Hypothalamus (tissue), 51 donors: ENCODE measurements at places on chromosomes 12 and 14.

DNA sequence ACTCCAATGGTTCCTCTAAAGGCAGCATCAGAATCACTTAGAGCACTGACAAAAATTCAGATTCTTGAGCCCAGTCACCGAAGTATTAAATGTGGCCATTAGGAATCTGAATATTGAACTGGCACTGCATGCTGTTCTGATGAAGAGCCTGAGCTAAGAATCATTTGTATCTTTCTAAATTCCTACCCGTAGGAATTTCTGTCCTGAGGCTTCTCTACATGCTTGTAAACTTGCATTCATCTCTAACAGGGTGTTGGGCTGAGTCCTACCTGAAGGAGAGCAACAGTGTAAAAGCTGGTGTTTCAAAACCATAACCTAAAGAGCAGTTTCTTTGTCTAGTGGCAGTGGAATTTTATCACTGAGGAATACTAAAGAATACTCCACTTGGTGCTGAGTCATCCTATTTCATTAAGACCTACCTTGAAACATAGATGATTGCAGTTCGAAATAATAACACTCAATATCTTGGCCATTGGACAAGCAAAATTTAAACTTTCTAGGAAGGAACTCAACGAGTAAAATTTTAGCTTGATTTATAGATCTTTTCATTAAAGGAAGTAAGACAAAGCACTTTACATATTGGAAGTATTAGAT lies 35.5 kb upstream of the C12orf75 start:
- DNase-seq: no peak

- DNase-seq: peak; percentile 32
Observed at GRCh38 chr12:100267603-100268281, 765 bp downstream of the SCYL2 start.

DNA sequence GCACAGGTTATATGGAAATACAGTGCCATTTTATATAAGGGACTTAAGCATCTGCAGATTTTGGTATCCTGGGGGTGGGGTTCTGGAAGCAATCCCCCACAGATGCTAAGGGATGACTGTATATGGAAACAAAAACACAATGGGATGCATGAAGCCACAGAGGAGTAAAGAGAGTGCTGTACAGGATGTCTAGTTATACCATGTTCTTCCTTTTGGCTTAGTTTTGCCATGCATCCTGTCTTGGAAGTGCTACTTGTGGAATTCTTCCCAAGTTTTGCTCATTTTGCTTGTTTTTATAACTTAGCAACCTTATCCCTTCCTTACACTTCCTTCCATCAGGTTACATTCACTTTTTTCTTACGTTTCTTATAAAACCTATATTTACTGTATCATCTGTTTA lies 55.6 kb downstream of the TRMT5 start:
- DNase-seq: no peak

DNA sequence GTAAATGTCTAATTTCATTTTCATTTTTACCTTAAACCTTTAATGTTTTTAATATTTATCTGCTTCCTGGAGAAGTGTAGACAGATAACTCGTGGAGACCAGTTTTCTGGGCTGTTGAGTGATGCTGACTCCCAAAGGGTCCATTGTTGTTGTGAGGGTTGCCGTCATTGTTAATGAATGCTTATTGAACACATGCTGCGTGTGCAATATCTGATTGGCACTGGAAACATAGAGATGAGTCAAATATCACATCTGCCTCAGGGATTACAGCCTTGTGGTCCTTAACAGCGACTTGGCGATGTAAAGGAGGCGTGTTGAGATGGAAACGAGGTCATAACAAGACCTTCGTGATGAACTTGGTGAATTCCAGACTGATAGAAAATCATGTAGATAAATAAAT lies 85.9 kb downstream of the FBXW8 start:
- no peak for DNase-seq

DNA sequence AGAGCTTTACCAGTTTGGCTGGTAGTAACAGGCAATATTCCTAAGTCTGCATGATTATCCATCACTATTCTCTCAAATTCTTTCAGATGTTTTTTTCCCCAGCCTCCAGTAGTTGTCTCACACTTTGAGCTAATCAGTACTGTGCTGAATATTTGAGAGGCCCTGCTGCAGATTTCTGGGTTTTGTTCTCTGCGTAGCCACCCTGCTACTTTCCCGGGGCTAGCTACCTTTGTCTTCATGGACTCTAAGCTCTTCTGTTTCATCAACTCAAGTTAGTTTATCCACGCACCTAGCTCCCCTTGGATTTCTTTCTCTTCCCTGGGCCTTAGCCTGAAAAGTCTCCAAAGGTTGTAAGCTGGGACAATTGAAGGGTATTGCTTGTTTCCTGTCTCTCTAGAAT lies 73.0 kb downstream of the FUT8 start:
- no peak for DNase-seq

GRCh38 chr14:42378274-42378673 lies 771.6 kb downstream of the LRFN5 start:
- no peak for DNase-seq

DNA sequence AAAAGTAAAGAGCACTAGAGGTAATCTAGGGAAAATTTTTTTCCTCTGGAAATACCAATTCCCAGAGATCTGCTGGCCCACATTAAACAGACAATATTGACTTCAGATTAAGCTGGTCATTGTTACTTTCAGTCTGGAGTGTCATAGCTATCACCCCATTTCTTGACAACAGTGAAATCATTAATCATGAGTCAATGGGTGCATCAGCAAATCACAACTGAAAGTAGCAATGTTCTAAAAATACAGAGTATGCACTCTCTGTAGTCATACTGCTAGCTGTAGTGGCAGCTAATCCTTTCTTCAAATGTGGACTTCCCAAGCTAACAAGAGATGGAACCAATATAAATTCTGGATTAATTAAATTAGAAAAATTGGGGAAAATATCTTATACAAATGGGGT lies 129.9 kb downstream of the CPNE8 start:
- no peak for DNase-seq

- no peak for DNase-seq
Observed at GRCh38 chr14:29035134-29035533, 268.5 kb downstream of the FOXG1 start.

GRCh38 chr12:79055926-79056674 lies 191.5 kb downstream of the SYT1 start:
- DNase-seq: no peak

GRCh38 chr12:52903855-52904508 lies 894 bp downstream of the KRT8 start:
- DNase-seq: no peak

GRCh38 chr12:111532751-111533150 lies 66.4 kb downstream of the ATXN2 start:
- no peak for DNase-seq

DNA sequence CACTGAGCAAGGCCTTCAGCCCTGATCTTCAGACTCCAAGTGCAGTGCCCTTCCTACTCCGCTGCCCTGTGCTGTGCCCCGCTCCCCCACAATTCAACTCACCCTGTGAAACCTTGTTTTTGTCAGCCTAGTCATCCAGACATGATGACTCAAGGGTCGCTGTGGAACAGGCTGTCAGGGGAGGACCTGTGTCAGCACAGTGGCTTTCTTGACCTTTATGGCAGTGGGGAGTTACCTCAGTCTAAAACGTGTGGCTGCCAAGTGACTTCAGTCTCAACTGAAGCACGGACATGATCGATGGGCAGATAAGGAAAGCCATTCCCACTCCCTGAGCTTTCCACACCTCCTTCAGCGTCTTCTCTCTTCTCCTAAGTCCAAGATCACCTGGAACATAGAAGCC lies 16.3 kb upstream of the FLVCR2 start:
- DNase-seq: no peak

DNA sequence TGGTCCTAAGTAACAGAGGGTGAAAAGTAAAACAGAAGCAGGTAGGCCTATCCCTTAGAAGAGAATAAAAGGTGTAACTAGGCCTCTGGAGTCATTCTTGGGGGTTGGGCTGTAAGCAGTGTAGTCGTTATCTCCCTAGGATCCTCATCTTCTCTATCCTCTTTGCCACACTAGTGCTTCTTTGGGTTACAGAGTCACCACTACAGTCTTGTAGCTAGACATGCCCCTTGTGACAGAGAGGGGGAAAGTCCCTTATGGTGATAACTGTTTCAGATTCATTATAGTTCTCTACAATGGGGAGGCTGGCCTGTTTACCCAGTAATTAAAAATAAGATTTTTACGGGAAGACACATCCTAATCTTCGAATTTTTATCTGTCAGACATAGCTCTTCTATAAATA lies 16.4 kb upstream of the SRP54 start:
- no peak for DNase-seq

DNA sequence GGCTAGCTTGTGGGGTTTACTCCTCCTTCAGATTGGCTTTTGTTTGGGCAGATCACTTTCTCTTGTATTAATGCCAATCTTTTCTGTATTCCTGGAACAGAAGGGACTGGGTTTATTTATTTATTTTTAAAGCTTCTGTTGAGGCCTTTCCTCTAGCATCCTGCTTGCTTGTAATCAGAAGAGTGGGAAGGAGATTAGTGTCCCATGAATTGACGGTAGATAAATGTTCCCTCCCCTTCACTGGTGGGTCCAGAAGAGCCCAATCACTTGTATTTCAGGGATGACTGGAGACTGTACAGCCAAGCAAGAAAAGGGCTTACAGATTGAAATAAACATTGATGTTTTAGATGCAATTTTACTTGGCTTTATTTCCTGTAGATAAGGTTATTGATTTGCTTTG lies 71.0 kb downstream of the LIN52 start:
- no peak for DNase-seq

DNA sequence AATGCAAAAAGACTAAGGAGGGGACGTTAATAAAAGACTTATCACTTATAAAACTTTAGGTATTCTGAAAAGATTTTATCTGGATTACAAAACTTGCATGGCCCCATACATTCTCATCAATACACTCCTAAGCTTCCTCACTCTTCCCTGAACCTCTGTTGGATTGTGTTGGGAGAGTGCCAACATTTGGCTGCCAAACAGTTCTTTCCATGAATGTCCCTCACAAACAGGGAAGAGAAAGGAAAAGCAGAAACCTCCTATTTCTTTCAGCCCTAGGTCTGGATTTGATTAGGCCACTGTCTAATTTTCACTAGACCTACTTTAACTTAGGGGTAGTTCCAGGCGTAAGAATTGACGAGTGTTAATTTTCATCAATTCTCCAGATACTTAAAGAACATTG lies 11.7 kb downstream of the PTHLH start:
- no peak for DNase-seq

DNA sequence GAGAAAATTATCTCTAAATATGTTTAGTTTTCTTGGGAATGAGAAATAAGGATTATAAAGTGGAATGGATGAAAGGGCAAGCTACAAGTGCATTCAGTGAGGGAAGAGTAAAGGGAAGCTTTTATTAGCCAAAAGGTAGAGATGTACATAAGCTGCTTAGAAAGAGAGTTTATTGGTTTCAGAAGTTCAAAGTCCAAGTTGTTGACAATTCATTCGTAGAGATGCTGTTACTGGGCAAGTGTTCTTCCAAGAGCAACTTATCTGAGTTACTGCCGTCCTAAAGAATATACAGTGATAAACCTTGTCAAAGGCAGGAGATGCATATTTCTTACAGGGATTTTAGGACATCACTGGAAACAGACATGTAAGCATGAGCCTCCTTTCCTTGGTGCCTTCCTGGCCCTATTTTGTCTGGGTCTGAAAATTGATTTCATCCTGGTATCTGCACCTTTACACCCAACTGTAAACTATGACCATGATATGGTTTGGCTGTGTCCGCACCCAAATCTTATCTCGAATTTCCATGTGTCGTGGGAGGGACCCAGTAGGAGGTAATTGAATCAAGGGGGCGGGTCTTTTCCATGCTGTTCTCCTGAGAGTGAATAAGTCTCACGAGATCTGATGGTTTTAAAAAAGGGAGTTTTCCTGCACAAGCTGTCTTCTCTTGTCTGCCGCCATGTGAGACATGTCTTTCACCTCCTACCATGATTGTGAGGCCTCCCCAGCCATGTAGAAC lies 46.8 kb downstream of the TRMT5 start:
- no peak for DNase-seq

GRCh38 chr12:49515266-49515665 lies 23.6 kb upstream of the KCNH3 start:
- no peak for DNase-seq

DNA sequence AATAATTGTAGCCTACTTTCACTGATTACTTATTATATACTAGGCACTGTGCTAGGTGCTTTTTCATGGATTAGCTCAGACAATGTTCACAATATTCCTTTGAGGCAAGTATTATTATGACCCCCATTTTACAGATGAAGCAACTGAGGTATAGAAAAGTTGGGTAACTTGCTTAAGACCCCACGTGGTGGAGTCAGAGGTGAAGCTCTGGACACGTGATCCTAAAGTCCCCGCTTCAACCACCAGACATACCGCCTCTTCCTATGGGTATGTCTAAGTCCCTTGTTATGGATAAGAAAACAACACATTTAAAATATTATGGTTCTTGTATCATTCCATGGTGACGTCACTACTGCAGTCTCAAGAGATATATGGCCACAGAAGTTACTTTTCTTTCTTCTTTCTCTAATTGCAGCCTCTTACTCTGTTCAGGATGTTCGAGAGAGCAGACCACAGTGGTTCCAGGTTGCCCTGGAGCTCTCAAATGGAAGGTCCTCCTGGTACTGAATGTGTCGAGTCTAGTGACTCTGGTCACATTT lies 157.7 kb downstream of the HELB start:
- DNase-seq: no peak

GRCh38 chr12:80441921-80442320 lies 2.1 kb upstream of the PTPRQ start:
- no peak for DNase-seq

GRCh38 chr14:35046751-35047536 lies 872 bp downstream of the FAM177A1 start:
- no peak for DNase-seq

- DNase-seq: no peak
Observed at GRCh38 chr14:52259434-52259833, 8.1 kb upstream of the PTGDR start.

GRCh38 chr12:72673853-72674252 lies 401.7 kb downstream of the TRHDE start:
- no peak for DNase-seq

- no peak for DNase-seq
Observed at GRCh38 chr12:77837876-77838291, 7.2 kb downstream of the NAV3 start.

GRCh38 chr12:106098691-106099200 lies 40.0 kb downstream of the NUAK1 start:
- no peak for DNase-seq

GRCh38 chr14:76880449-76880848 lies 54.2 kb downstream of the LRRC74A start:
- DNase-seq: no peak

GRCh38 chr14:33352821-33353220 lies 414.1 kb downstream of the NPAS3 start:
- no peak for DNase-seq

DNA sequence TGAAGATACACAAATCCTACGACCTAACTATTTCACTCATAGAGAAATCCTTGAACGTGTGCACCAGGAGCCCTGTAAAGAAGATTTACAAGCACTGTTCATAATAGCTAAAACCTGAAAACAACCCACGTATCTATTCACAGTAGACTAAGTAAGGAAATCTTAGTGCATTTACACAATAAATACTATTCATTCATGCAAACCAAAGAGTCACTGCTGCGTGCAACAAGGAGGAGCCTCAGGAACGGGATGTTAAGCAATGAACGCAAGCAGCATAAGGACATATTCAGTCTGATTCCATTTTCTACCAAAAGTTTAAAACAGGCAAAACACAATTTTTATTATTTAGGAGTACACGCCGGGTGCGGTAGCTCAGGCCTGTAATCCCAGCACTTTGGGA lies 176.6 kb downstream of the TTC7B start:
- no peak for DNase-seq
